Bronchus fibroblast of lung (primary cell): ENCODE measurements at places on chromosomes 7 and 10. TPM values are rescaled to one million over a fixed set of nuclear protein-coding genes. Genes with fewer than 3 reads are reported as not detected.

JMJD1C gene
- 24.1 and 34.3 TPM in 2 replicates for total RNA-seq

CPA5 gene
- total RNA-seq = not detected in 2 replicates

SLC18A2 gene
- total RNA-seq = not detected in 2 replicates

ENTPD1 gene
- total RNA-seq = not detected in 2 replicates

CUL1 gene
- 35.2 and 36.7 TPM in 2 replicates for total RNA-seq

NPY gene
- not detected in 2 replicates for total RNA-seq
